ENCODE measurements at places on chromosomes 6 and 20.

GRCh38 chr20:15154070-15154469, 816.7 kb upstream of the FLRT3 start:
- no peak for DNase-seq

- no peak for DNase-seq
Measured at GRCh38 chr20:33531885-33532284, 42.0 kb downstream of the CBFA2T2 start.

DNA sequence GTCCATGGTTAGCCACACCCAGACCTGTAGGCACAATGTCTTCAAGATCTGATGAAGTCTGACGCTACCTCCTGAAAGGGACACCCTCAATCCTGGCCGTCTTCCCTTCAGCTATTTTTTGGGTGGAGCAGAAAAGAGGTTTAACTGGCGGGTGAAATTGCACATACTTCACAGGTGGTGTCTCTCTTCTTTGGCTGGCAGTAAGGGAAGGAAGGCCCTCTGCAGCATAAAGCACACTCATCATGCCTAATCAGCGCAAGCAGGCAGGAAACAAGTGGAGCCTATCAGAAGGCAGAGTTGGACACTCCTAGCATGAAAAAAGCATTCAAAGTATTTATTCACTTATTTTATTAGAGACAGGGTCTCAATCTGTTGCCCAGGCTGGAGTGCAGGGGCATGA, 32.9 kb downstream of the PNLDC1 start:
- no peak for DNase-seq

- DNase-seq = no peak
Measured at GRCh38 chr6:19995575-19996257, 158.5 kb downstream of the ID4 start.

GRCh38 chr20:40685349-40685748, 3.7 kb downstream of the MAFB start:
- DNase-seq = no peak

DNA sequence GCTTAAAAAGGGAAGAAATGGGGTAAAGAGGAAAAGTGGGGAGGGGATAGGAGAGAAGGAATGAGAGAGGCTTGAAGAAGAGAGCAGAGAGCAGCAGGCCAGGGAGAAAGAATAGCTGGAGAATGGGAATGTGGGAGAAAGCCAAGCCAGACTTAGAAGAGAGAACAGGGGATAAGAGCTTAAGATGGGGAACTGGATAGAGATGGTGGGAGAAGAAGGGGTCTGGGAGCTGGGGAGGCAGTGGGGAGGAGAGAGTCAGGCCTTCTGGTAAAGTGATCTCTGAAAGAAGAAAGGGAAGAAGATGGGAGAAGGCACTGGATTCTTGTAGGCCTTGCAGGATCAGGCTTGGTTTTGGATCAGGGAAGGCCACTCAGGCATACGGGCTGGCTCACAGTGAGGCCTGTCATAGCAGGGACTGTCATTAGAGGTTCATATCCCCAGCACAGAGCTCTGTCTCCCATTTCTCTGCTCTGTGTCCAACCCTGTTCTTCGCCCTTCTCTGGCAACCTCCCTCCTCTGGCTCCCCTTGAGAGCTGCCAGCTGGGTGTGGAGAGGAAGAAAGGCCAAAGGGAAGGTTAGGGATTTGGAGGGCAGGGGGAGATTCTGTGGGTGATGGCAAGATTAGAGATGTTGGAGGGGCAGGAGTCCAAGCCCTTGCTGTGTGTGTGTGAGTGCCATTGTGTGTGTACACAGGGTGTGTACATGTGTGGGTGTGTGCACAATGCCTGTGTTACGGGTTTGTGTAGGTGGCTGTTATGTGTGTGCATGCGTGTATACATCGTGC, 9.3 kb downstream of the SYNGAP1 start:
- no peak for DNase-seq

- no peak for DNase-seq
Measured at GRCh38 chr20:10558635-10559187, 115.1 kb downstream of the JAG1 start.

DNA sequence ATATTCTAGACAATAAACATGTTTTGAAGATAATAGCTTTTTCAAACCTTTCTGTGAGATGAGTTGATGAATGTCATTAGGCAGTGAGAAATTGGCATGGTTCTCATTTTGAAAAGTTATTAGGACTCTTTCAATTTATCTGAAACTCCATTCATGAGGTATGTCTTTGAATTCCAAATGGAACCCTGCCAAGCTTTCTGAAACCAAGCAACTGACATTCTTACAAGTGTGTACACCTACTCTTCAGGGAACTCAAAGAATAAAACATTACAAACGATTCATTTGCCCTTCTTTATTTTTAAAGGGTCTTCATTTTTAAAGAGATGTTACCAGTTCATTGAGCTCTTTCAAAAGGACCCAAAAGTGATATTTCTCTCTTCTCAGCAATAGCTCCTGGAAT, 2.1 kb upstream of the TRDN start:
- no peak for DNase-seq

GRCh38 chr6:100892693-100893092, 11.6 kb upstream of the ASCC3 start:
- no peak for DNase-seq

DNA sequence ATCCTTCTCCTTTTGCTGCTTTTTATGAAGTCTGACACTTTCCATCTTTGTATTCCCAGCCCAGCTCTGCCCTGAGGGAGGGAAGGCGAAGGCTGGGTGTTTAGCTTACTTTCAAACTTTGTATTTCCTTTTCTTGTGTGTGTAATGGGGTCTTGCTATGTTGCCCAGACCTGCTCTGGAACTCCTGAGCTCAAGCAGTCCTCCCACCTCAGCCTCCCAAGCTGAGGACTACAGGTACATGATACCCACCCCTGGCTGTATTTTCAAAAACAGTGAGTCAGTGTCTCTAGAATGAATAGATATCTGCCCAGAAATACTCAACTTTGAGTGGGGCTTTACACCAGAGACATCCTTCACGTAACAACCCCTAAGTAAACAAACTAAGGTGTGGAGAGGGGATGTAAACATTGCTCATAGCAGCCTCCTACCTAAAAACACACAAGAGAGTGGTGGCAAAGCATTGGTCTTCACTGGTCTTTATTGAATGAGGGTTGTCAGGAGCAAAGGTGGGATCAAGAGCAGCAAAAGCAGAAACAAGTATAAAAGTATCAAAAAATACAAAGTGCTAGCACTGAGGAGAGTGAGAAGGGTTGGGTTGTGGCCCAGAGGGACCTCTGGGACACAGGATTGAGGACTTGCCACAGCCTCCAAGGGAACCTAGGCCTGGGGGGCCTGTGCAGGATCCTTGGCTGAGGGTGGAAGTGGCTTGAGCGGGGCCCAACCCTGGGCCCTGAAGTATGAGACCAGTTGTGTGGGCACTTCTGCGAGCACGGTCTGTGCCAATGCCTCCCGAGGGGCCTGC, 10.2 kb downstream of the SPAG4 start:
- DNase-seq = no peak

- no peak for DNase-seq
Measured at GRCh38 chr6:90414352-90414751, 117.7 kb upstream of the BACH2 start.

GRCh38 chr20:25059866-25060465, 2.0 kb upstream of the ACSS1 start:
- peak; percentile 26 for DNase-seq

DNA sequence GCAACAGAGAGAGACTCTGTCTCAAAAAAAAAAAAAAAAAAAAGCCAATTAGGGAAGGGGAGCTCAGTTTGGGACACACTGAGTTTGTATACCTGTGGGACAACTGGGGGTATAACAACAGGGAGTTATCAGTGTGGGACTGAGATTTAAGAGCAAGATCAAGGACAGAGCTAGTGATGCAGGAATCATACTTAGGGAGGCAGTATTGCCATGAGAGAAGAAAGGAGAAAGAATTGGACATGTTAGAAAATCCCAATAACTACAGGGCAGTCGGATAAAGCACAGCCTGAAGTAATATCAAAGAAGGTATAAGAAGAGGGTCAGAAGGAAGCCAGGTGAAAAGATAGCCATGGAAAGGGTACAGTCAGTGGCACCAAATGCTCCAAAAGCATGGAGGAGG, 121.2 kb downstream of the PTPRT start:
- no peak for DNase-seq

Measured in Right ventricle myocardium inferior (tissue), 1 donor.